Posterior cingulate gyrus (tissue), 11 donors: ENCODE measurements at places on chromosomes 4 and X.
A peak's percentile ranks its signal among the peaks of the same experiment; 100 is the strongest.

GRCh38 chr4:24650849-24651640 is 66.7 kb upstream of the DHX15 start:
- no peak for DNase-seq

GRCh38 chr4:186203406-186203805 is 12.0 kb downstream of the CYP4V2 start:
- no peak for DNase-seq

GRCh38 chr4:152360045-152360410 is 175.9 kb downstream of the FBXW7 start:
- DNase-seq = no peak

- DNase-seq = no peak
Observed at GRCh38 chr4:68732653-68733466, 62.4 kb upstream of the UGT2B15 start.

GRCh38 chrX:132614297-132614696 is 125.5 kb upstream of the MBNL3 start:
- DNase-seq = no peak

- no peak for DNase-seq
Observed at GRCh38 chr4:77014256-77014655, 61.5 kb downstream of the CCNI start.

DNA sequence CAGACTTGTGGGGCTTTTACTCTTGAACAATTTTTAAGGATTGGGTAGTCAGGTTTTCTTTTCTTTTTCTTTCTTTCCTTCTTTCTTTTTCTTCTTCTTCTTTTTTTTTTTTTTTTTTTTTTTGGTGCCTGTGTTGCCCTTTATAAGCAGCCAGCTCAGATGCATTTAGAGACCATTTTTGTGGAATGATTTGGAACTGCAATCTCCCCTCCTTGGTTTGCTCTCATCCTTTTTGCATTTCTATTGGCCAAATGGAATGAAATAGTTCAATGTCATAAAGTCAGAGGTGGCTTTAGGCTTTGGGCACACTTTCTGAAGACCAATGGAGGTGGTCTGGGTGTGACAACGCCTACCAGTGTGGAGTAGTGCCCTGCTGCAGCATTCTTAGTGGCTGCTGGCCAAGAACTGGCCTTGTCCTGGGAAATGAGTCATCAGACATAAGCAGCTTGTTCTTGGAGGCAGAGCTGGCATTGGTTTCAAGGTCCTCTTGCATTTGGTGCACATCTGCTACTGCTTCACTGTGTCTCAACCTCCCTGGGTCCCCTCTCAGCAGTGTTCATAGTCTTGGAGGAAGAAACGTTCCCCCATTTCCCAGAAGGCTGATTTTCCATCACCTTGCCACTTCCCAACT is 84.5 kb downstream of the CT47B1 start:
- no peak for DNase-seq

DNA sequence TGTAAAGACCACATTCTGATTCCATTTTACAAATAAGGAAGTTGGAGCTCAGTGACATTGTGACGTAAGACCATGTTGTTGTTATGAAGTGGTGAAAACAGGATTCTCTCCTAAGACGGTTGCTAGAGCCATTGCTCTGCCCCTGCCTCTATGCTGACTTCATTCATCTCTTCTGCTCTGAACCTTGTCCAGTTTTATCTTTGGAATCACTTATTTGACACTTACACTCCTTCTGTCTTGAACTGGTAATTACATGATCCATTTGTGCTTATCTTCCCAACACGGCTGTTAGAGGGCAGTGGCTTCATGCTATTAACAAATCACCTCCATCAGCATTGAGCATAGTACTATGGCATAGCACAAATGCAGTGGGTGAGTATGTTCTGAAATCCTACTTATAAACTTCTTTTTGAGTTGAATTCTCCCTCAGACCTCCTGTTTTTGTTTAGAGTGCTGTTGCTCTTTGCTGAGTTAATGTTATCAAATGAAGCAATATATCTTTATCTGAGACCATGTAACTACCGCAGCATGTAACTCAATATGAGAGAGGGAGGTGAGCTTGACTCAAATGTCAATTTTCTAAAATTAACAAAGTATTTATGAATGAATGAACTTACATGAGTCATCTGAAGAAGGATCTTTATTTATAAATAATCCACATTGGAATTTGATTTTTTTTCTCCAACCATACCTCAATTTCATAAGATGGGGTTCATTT is 177.8 kb downstream of the RASL11B start:
- no peak for DNase-seq

- no peak for DNase-seq
Observed at GRCh38 chr4:41885456-41885855, 49.8 kb upstream of the TMEM33 start.

GRCh38 chr4:147777456-147778091 is 45.7 kb downstream of the ARHGAP10 start:
- DNase-seq = no peak

- DNase-seq = no peak
Observed at GRCh38 chrX:130836447-130836846, 66.6 kb downstream of the ENOX2 start.

- no peak for DNase-seq
Observed at GRCh38 chr4:8009097-8009496, 69.4 kb upstream of the AFAP1 start.

- peak; percentile 29 for DNase-seq
Observed at GRCh38 chr4:2537011-2537830, 774 bp downstream of the FAM193A start.

DNA sequence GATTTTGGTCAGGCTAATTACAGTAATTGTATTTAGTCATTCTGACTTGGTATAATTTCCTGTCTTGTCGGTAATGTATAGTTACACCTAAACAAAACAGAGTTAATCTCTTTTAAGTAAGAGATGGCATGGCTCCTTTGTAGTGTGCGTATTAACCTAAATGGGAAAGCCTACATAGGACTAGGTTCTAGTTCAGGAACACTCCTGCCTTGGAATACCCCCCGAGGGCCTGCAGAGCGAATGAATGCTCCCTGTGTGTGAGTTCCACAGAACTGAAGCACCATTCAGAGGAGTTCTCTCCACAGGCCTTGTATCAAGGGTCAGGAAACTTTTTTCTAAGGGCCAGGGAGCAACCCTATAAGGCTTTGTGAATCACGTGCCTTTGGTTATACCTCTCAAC is 44.9 kb upstream of the STIM2 start:
- DNase-seq = no peak

DNA sequence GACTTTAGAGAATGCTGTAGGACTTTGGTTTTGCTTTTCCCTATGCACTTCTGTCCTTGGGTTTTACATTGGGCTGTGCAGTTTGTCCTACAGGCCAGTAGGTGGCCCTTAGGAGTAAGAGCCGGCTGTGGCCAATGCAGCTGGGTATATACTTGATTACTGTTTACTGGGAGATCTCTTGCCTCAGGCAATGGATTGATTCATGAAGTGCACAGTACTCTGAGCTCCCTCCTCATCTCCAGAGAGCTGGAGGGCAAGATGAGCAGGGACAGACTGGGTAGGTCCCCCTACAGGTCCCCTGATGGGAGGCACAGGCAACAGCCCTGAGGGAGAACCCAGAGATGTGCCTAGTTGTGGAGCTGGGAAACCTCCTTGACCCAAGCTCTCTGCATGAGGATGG is 103.8 kb upstream of the QRFPR start:
- no peak for DNase-seq

GRCh38 chr4:43425206-43425605 is 532.7 kb downstream of the GRXCR1 start:
- DNase-seq = no peak

DNA sequence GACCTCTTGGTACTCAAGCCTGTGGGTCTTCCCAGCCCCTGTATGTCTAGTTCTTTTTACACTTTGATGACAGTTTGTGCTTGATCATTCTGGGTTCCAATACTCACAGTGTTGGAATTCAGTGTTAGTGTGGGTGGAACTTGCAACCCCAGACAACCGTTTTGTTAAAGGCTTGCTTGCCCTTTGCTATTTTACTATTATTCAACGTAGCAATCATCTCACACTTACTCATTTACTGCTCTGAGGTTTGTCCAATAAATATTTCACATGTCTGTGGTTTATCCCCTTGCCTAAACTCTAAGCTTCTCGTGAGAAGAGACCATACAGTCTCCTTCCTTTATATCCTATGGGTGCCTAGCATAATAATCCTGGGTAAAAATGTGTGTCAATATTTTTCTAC is 15.3 kb downstream of the CCNG2 start:
- no peak for DNase-seq

- DNase-seq = peak; percentile 45
Observed at GRCh38 chrX:149711545-149712236, at the start of gene MAGEA11. Gene MAGEA11, plus strand, starts transcription at chrX:149712060. Its CDS starts 1,100 bp downstream, at chrX:149713160.

GRCh38 chr4:74335341-74336021 is 27.2 kb downstream of the EPGN start:
- DNase-seq = no peak

- no peak for DNase-seq
Observed at GRCh38 chrX:139691493-139691842, 16.5 kb downstream of the MCF2 start.

GRCh38 chrX:13933851-13934250 is 95.8 kb downstream of the GEMIN8 start:
- DNase-seq = no peak

DNA sequence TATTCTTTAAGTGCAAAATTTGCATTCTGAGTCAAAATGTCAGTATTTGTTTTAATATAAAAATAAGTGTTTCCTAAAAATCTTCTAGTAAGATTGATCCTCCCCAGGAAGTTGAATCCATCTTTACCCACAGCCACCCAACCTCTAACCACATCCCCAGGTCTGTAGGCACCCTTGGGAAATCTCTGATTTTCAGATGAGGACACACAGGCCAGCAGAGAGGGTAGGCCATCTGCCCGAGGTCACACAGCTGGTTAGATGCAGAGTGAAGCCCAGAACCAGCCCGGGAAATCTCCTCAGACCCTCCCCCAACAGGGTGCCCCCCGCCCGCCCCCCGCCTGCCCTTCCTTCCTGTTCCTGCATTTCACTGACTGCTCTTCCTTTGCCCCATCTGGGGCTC is 277.5 kb downstream of the FBXW7 start:
- no peak for DNase-seq

DNA sequence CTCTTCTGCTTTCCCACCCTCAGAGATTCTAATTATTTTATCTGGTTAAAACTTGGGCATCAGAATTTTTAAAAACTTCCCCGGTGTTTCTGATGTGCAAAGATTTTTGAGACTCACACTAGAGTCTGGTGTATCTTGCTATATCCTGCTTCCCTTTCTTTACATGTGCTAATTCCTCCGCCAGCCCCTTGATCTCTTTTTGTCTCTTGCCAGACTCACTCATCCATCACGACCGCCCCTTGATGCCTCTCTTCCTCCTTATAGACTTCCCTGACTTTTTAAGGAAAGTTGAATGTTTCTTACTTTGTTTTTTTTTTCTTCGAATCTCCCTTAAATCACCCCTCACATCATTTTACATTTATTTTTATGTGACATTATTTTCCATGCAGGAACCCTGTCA is 274.9 kb upstream of the PITX2 start:
- no peak for DNase-seq

DNA sequence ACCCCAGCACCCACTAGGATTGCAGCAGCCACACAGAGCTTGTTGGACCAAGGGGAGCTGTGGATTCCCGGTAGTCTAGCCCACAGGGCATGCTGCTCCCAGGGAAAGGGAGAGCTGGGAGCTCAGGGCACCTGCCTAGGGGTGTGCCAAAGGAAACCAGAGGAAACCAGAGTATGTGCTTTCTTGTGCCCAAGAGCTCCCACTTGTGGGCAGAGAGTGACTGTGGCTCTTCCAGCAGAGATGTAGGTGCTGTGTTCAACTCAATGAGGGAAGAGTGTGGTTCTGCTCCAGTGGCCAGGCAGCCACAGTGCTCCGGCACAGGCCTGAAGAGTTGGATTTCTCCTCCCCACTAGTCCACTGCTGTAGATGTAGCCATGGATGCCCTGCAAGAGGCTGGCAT is 1050.0 kb upstream of the INTU start:
- DNase-seq = no peak

DNA sequence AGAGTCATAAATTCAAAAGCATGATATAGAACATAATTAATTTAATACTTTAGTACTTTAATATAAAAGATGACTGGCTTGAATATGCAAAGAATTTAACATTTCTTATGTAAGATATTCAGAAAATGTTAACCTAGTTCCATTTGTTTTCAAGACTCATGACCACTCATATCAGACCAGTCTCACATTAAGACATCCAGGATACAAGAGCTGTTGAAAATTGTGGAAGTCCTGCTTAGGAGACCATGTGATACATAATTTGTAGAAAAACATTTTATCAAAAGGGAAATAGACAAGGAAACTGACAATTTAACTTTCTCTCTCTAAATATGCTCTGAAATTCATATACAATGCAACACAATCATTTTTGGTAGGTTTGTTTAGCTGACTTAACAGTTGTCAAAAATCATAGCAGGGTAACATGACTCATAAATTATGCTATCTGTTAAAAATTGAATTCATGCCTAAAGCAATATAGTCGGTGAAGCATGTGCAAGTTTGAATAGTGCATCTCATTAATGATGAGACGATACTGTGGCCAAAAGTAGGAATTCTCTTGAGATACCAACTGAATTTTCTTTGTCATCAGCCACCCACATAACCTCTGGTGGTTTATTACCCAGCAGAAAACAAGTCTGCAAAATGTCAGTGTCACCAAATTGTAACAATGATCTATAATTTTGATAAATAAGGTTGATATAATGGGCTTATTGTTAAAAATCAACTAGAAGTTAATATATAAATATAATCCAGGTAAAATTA is 211.4 kb downstream of the GASK1B start:
- DNase-seq = no peak

DNA sequence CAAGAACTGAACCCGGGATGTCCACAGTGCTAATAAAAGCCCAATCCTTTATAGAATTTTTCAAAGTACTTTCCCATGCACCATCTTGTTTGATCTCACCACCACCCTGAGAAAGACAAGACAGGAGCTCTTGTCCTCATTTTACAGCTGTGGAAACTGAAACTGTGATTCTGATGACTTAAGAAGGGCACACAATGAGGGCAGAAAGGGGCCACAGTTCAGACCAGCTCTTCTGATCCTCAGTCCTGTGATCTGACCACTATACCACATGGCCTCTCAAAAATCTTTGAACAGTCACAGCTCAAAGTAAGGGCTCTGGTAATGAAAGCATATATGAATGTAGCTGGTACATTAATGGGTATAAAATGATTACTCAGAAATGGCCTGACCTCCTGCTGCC is 127.3 kb upstream of the CPEB2 start:
- DNase-seq = no peak

DNA sequence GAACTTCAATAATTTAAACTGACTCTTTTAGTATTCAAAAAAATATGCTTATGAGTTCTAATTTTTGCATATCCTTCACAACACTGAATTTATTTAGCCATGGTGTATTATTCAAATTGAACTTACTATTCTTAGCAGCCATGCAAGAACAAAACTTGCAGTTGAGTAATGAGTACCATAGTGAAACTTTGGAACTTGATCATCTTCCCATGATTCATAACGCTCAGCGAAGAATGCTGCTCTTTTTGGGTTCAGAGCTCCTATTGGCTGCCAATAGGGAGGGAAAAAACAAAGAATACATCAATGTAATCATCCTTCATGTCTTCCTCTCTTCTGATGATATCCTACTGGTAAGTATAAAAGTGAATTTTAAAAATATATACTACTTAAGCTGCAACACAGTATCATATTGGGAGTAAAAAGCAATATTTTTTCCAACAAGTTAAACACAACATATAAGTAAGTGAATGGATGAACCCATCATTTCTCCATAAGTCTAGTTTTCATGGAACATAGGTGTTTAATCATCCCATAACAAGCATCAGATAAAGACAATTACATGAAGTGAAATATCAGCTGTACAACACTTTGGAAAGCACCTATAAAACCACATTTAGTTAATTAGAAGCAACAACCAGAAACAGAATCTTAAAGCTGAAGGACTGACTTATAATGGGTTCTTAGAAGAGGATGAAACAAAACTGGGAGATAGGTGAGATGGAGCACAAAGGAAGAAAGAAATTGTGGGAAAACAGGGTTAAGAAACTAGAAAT is 145.2 kb upstream of the MAB21L2 start:
- no peak for DNase-seq
